Suprapubic skin (tissue), 4 donors: ENCODE measurements at places on chromosomes 12 and 14.

- no peak for DNase-seq
These were observed 141.9 kb downstream of the ANO6 start for GRCh38 chr12:45357539-45358417.

DNA sequence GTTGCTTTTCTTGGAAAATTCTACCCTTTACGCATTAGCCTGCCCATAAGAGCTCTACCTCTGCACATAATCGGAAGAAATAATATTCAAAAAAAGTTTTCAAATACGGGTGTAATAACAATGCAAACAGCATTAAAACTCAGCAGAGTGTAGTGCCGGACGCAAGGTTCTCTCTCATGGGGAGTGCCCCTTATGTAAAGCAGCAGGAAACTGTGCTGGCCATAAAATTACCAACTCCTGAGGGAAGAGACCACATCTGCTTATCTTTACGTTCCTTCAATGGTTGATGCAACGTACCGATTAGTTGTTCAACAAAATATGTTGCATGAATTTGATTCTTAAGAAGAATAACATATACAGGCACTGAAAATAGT lies 118.7 kb upstream of the TMCC3 start:
- no peak for DNase-seq

DNA sequence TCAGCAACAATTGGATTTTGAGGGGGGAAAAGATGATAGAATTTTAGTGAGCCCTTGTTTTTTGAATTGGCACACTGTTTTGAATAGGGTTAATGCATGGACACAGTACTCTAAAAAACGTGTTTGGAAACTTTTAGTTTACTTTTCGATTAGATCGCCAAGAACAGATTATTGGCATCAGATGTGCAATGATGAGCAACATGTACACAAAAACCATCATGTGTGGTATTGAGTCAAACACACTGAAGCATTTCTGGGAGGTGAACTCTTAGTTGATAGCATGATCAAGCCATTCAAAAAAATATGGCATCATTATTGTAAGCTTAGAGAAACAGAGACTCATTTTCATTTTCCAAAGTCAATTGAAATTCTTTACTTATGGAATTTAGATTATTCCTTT lies 329.2 kb downstream of the ADAMTS20 start:
- no peak for DNase-seq

DNA sequence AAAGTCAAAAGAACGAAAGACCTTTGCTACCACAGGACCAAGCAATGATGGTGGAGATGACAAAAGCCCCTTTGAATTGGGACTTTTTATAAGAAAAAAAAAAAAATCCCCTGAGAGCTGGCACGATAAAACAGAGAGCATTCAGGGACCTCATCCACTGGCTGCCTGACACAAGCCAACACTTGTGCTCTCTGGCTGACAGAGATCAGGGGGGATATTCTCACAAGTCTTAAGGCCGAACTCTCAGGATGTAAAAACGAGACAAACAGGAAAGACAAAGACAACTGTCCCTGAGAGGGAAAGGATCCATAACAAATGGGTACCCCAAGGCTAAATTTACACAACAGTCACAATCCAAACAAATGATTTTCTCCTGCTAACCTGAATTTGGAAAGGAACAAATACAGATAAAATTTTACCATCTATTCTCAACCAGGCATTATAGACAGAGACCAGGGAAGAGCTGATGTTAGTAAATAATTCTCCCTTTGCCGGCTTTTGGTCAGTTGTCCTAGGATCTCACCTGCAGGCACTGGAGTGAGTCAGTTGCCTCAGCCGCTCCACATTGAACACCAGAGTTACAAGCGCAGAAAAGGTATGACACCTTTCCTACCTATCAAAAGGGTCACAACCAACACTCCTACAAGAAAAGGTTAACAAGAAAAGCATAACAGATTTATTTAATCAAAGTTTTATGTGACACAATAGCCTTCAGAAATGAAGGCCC lies 37.9 kb upstream of the GARIN6 start:
- DNase-seq, result no peak

GRCh38 chr14:89314274-89314673 lies 102.8 kb downstream of the FOXN3 start:
- DNase-seq, result no peak

GRCh38 chr12:83932011-83932410 lies 980.6 kb downstream of the SLC6A15 start:
- no peak for DNase-seq

GRCh38 chr14:23146980-23147379 lies 27.9 kb upstream of the CEBPE start:
- DNase-seq, result no peak

GRCh38 chr12:78928200-78929074 lies 63.9 kb downstream of the SYT1 start:
- no peak for DNase-seq

GRCh38 chr12:57617942-57618341 lies 6.7 kb downstream of the ARHGEF25 start:
- DNase-seq, result no peak

DNA sequence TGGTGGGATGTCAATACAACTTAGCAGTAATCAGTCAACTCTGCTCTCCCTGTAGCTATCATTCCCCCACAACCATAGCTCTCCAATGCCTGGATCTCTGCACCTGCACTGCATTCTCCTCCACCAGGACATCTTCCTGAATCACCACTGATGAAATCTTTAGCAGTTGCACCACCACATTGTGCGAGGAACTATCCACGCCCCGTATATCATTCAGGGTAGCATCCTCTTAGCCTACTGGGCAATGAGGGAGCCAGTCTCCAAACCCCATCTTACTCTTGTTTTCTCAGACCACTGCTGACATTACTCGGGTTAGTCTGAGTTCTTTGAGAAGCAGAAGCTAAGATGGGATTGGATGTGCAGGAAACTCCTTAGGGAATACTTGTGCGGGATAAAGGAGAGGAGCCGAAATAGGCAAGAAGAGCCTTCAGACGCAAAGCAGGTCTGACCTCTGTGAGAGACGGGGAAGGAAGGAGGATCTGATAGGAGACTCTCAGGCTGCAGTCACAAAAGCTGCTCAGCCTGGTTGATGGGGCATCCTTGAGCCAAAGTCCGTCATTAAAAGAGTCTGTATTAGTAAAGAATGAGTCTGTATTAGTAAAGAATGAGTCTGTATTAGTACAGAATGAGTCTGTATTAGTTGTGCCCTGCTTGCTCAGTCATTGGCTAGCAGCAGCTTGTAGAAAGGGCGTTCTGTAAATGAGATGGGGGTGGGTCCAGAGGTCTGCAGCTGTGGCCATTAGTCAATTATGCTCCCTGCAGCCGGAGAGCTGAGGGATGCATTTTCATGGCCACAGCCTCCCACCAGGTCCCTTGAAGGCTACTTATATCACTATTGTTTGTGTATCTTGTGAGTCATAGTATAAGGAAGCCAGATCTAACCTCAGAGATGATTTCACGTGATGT lies 49.6 kb upstream of the RASSF3 start:
- no peak for DNase-seq

DNA sequence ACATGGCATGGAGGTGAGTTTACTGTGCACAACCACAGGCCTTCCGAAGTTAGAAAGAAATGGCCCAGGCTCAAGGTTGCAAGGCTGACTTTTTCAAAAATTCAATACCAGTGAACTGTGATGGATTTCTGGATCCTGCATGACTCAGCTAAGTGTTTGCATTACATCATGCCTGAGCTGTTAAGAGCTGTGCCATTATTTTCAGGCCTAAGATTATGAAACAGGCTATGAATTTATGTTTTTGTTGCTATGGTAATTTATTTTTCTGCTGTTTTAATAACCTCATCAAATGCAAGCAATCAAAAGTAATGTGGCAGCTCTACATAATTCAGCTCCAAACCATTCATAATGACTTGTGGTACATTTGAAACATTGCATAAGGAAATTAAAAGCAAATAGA lies 457.7 kb upstream of the TMEM132C start:
- DNase-seq, result no peak

- DNase-seq, result peak; percentile 83
These were observed 914 bp upstream of the CCND2 start for GRCh38 chr12:4272424-4273272.

- DNase-seq, result no peak
These were observed 41.7 kb downstream of the WDHD1 start for GRCh38 chr14:54985156-54985555.

GRCh38 chr14:29558516-29558915 lies 369.1 kb downstream of the PRKD1 start:
- no peak for DNase-seq

DNA sequence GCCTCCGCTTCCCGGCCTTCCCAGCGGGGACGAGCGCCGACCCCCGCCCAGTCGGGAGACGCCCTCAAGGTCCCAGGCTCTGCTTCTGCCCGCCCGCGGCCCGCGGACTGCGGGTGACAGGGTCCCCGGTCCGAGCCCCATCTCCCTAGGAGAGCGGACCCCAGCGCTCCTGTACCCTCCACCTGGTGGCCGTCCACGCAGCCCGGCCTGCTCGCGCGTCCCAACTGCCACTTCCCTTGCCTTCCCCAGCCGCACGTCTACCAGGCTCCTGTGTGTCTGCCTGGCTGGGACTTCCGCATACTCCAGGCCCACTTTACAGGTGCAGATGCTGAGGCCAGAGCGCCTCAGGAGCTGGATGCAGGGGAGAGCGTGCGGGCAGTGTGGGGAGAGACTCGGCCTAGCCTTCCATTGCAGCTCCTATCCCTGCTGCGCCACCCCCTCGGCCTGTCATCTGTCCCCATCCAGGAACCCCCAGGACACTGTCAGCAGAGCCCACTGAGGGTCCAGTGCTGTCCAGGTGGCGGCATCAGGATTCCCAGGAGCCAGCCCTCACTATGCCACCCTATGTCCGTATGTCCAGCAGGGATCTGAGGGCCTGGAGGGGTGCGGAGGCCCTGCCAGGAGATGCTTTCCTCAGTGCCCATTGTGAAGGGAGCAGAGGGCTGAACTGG lies 8.0 kb upstream of the ANKRD9 start:
- peak; percentile 76 for DNase-seq
